ENCODE measurements at places on chromosomes 6 and 20.

DNA sequence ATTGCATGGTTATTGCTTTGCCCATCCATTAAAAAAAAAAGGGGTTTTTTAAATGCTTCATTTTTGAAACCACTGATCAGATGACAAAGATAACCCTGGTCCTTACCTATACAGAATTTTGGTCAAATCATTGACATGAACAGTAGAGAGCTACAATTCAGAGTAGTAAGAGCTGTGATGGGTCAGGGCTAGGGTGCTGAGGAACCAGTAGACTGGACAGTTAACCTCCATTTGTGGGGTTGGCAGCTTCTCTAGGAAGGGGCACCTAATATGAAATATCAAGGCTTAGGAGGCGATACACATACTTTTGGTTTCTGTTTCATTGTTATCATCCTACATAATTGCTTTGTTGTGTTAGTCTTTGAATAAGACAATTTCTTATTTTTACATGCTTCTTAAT lies 55.1 kb downstream of the ORC3 start:
- no peak for DNase-seq

GRCh38 chr6:41689171-41690008 lies 46.0 kb downstream of the TFEB start:
- DNase-seq: no peak

- DNase-seq: no peak
Measured at GRCh38 chr6:52887910-52888524, 21.5 kb downstream of the GSTA3 start.

DNA sequence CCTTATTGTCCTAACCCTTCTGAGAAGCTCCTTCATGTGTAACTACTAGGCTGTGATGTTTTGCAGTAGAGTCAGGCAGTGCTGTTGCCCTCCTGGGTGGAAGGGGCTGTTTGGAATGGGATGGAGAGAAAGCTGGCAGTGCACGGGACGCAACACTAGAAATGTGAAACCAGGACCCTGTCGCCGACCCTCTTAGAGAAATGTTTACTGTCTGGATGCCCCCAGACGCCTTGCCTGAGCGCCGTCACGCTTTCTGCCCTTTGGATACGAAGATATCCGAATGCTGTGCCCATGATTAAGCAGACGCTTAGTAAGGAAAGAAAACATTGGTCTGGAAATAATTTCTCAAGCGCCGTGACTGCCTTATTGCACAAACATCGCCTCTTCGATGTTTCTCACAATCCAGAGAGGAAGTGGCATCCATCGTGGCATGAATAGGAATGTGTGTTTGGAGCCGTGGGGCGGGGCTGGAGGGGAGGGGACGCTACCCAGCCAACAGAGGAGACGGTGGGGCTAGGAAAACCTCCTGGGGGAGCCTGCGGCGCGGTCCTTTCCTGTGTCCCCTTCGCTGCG lies 661 bp upstream of the PPP1R14C start:
- no peak for DNase-seq

GRCh38 chr6:111890988-111891387 lies 17.7 kb upstream of the FYN start:
- DNase-seq: no peak

GRCh38 chr20:20744170-20744725 lies 31.8 kb upstream of the RALGAPA2 start:
- DNase-seq: no peak

DNA sequence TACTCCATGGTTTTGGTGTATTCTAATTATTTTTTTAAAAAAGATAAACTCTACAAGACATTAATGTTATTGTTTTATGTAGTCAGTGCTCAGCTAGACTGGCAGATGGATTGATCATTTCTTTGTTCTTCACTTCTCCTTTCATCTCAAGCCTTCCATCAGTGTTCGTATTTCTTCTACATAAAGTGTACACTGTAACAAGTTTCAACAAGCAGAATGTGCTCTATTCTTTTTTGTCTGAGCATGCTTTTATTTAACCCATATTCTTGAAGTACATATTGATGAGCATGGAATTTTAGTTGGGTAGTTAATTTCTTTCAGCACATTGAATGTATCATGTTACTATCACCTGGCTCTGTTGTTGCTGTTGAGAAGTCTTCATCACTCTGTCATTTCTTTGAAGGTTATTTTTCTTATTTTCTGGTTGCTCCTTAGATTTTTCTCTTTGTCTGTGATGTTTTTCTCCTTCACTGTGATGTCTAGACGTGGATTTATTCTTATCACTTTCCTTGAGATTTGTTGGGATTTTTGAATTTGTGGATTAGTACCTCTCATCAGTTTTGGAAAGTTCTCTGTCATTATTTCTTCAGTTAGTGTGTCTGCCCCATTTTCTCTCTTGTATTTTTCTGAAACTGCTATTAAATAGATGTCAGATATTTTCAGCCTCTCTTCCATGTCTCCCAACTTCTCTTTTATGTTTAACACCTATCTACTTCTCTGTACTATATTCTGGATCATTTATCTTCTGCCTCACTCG lies 48.5 kb downstream of the TGM2 start:
- DNase-seq: no peak

GRCh38 chr20:43190332-43190953 lies 737 bp upstream of the PTPRT start:
- no peak for DNase-seq

DNA sequence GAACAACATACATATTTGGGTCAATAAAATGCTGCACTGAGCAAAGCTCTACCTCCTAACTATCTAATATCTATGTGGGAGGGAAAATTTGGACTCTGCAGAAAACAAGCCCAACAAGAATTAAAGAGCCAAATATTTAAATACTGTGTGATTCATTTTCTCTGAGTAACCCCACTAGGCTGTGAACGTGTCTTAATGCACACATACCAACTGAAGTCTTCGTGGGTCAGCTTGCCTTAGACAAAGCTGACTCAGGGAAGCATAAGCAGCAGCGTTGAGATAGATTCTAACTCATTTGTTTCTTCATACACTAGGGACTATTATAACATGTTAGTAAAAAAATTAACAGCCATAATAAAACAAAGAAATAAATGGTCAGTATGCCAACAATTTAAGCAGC lies 114.3 kb downstream of the GJA1 start:
- DNase-seq: no peak

GRCh38 chr6:70673054-70673453 lies 5.4 kb downstream of the SMAP1 start:
- no peak for DNase-seq

GRCh38 chr6:79065232-79065631 lies 12.8 kb downstream of the PHIP start:
- DNase-seq: no peak

- DNase-seq: no peak
Measured at GRCh38 chr6:3776881-3777507, 25.5 kb upstream of the PXDC1 start.

DNA sequence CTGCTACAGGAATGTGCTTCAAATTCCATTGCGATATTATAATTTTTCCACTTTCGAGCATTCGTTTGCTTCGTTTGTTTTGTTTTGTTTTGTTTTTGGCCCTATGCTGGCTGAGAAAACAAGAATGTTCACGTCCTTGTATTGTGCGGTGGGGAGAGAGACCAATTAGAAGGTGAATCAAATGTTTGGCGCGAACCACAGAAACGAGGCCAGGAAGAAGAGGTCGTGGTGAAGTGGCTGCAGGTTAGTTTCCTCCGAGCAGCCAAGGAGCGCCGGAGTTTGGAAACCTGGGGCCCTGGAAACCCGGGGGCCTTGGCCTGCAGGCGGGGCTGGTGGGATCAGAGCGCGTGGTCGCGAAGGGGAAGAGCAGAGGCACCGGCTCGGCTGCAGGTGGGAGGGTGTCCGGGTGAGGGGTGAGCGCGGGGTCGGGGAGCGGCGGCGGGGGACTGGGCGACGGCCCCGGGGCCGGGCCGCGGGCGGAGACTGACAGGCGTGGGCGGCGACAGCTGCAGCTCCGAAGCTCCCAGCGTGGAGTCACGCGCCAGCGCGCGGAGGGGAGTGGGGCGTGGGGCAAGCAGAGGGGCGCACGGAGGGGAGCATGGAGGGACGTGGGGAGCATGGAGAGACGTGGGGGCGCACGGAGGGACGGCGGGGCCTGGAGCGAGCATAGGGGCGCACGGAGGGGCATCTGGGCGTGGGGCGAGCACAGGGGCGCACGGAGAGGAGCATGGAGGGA lies 141.5 kb upstream of the PDE10A start:
- DNase-seq: no peak

GRCh38 chr6:129731428-129731827 lies 21.5 kb upstream of the ARHGAP18 start:
- DNase-seq: no peak

- no peak for DNase-seq
Measured at GRCh38 chr6:20070047-20070446, 142.2 kb downstream of the MBOAT1 start.

DNA sequence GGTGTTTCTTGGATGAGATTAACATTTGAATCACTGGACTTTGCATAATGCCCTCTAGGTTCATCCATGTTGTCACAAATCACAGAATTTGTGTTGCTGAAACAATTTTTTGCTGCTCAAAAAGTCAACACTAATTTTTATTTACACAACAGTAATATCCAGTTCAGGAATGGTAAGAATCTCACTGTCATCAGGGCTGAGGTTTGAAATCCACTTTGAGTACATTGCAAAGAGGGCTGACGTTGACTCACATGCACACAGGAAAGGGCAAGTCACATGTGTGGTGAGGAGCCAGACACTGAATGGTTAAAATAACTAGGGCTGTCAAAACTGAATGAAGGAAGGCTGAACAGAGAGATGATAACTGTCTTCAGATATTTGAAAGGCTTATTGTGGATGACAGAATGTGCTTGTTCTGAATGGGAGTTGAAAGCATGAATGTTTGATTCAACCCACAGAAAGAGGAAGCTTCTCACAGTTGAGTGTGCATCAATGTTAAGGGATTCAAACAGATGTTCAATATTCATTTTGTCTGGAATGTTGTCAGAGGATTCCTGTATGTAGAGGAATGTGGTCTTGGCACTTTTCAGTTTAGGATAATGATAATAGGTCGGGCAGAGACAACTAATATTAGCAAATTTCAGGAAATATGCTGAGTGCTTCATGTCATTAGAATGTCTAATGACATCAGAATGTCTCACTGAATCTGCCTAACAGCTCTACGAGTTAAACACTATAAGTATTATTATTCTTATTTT lies 3.6 kb upstream of the ADGRG6 start:
- no peak for DNase-seq

Measured in esophagus squamous epithelium (tissue), 5 donors.